ENCODE measurements at places on chromosomes 4 and X.

- DNase-seq: no peak
Measured at GRCh38 chr4:158835226-158836001, 66.6 kb downstream of the FNIP2 start.

DNA sequence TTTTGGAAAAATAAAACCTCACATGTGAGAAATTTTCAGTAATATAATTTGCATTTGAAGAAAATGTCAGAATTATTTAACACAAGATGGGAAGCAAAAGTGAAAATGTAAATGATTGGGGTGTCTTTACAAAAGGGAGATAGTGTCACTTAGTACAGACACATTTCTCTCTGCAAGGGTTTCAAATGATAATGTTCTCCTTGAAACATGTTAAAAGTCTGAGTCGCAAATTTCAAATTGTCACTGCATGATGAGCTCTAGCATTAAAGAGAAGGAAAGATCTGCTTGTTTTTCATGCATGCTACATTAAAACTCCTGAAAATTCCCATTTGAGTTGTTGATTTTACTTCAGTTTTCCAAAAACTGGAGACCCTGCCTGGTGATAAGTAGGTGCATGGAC, 122.0 kb upstream of the LDB2 start:
- no peak for DNase-seq

- DNase-seq: no peak
Measured at GRCh38 chr4:168197926-168198325, 105.6 kb downstream of the ANXA10 start.

DNA sequence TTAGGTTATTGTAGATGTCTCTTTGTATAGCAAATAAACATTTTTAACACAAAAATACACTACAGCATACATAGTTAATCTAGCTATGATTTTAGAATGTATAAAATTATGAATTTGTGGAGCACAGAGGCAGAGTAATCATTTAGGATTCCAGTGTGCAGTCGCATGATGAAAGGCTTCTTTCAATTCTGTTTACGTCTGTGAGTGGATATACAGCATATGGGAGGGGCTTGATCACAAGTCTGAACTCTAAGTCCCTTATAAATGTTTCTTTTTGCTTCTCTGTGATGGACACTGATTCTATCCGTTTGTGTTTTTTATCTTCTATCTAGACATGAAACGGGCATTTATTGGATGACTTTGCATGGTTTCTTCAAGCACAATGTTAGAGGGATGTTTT, 1239.6 kb upstream of the AGA start:
- DNase-seq: no peak
